HS-5 (cell line): ENCODE measurements at places on chromosomes 13 and 19.

- no peak for DNase-seq
Observed at GRCh38 chr19:16309643-16310042, 15.0 kb upstream of the KLF2 start.

DNA sequence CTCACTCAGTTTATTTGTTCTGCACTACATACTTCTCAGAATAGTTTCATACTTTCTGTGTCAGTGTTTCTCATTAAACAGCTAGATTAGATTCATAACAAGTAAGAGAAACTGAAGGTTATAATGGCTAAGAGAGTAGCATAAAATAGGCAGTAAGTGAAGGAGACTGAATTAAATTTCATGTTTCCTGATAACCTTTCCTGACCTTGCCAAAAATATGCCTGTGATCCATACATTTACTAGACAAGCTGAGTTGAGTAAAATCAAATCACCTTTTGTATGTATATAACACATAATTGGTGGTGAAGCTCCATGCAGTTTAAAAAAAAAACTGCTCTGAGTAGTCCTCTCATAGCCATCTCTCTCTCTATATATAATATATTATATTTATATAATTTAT lies 545.3 kb upstream of the PCDH20 start:
- DNase-seq = no peak

GRCh38 chr19:47549261-47549862 lies 23.6 kb downstream of the ZNF541 start:
- DNase-seq = no peak

- DNase-seq = no peak
Observed at GRCh38 chr13:110616103-110617101, 1.1 kb downstream of the NAXD start.

DNA sequence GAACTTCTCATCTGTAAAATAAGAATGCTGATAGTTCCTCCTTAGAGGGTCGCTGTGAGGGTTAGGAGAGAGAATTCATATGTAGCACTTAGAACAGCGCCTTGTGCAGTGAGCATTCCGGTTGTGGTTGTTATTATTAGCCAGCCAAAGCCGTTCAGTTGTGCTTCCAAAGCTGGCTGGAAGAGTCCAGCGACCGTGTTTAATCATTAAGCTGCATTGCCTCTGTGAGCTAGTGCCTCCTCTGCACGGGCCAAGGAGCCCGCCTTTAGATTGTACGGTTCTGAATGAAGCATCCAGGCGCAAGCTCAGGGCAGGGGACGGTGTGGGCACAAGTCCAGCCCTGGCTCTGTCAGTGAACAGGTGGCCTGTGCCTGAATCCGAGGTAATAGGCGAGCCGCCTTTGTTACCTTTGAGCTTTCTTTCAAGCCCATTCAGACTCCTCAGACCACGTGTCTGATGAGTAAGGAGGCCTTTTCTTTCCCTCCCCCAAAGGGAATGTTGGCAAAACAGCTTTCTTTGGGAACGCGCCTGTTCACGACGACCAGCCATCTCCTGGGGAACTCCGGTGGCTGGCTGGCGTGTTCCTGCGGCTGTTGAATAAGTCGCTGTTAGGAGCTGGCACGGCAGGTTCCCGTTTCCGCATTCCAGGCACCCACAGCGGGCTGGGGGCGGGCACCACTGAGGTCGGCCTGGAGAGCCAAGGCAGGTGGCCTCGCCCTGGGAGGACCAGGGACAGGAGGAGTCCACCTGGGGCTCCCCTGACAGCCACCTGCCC lies 25.1 kb downstream of the SIPA1L3 start:
- no peak for DNase-seq

DNA sequence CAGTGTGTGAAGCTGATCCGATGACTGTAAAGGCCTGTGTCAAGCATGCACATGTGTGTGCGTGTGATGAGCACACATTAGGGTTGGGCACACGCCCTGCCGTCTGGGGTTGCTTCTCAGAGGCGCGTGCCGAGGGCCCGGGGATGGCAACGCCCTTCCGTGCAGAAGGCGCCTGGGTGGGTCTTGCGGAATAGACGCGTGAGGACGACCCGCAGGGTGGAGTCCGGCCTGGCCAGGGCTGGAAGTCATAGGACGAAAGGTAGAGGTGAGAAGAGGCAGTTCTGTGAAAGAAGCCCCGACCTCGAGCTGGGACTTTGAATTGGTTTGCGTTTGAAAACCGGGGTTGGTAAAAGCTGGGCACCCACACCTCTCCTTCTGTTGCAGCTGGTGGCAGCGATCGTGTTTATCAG lies 35.7 kb downstream of the TMEM255B start:
- DNase-seq = no peak

DNA sequence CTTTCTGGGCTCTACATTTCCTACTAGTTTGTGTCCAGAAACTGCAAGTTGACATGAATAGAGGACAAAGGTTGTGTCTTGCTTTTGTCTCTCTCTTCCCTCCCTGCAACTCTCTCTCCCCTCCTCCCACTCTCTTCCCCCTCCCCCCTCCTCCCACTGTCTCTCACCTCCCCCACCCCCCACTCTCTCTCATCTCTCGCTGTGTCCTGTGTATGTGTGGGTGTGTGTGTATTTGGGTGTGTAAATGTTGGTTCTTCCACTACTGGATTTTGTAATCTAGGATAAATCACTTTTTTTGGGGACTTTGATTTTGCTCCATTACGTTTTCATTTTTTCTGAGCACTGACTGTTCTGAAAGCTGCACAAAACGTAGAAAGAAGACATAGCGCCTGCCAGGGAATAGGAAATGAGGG lies 48.4 kb downstream of the AKAP11 start:
- no peak for DNase-seq

DNA sequence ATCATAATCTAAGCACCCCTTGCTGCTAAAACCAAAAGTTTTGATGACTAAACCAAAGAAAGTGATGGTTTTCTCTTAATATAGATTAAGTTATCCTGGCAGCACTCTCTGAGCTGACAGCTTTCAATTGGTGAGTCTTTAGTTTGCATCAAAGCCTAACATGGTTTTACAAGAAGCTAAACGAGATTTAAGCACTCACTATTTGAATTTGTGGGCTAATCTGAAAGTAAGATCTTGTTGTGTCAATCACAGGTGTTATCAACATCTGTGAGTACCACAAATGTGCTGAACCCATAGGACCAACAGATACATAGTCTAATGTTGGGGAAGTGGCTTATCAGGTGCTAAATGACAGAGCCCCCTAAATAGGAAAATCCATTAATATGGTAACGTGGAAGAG lies 223.9 kb downstream of the LHFPL6 start:
- DNase-seq = no peak

DNA sequence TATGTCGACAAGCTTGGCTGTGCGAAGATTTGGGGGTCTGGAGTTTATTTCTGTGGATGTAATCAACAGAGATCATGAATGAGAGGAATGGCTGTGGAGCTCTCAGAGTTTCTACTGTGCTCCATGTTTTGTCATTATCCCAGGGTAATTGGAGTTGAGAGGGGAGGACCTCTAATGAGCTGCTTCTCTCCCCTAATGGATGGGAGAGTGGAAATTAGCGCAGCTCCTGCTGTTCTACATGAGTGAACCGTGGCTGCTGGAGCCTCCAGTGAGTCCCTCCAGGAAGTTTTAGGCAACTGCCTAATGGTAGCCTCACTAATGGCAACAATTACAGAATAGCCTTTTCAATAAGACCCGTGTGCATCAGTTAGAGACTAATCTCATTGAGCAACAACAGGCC lies 31.3 kb upstream of the FGF9 start:
- no peak for DNase-seq

DNA sequence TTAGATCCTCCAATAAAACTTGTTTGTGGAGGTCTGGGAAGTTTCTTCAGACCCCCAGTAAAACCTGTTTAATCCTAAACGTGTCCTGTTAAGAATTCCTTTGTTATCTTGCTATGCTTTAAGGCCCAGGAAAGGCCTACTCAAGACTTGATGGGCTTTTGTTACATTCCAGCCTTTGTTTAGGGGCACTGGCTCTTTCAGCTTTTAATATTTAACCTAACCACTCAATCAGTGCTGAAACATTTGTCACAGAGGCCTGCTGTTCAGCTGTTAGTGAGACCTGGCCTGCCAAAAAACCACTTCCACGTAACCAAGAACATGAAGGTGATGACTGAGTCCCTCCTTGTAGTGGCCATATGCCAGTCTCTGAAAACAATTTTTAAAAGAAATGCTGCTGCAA lies 41.7 kb downstream of the PCDH17 start:
- no peak for DNase-seq

GRCh38 chr13:40982772-40983171 lies 36.3 kb downstream of the ELF1 start:
- DNase-seq = no peak

DNA sequence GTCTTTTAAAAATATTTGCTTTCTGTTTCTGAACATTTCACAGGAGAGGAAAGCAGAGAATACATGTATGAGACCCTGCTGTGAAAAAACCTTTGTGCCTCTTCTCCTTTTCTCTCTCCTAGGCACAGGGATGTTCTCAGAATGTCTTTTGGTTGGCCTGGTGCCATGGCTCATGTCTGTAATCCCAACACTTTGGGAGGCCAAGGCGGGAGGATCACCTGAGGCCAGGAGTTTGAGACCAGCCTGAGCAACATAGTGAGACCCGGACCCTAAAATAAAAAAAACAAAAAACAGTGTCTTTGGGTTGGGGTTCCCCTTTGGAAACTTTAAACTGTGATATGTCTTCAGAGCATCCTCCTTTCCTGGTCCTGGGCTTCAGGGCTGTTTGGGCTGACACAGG lies 1.5 kb downstream of the ZNF627 start:
- DNase-seq = no peak

- no peak for DNase-seq
Observed at GRCh38 chr13:28637714-28638355, 21.1 kb upstream of the POMP start.

- no peak for DNase-seq
Observed at GRCh38 chr13:40671956-40672764, 5.7 kb upstream of the FOXO1 start.

DNA sequence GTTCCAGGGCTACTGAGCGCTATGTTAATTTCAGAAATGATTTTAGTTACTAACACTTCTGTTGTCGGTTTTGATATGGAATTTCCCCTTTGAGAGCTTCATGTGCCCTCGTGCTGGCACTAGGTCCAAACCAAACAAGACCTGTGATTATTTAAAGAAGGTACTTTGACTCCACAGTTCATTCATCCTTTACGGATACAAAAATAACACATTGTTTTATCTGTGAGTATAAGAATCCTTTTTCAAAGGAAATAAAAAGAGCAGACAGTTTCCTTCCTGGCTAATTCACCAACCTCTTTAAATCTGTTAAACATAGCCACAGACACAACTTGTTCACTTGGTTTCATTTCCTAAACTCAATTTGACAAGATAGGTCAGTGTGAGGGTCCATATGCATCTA lies 141.2 kb downstream of the FLT1 start:
- no peak for DNase-seq

- no peak for DNase-seq
Observed at GRCh38 chr13:65470781-65471180, 1759.4 kb downstream of the PCDH9 start.

GRCh38 chr13:103908911-103909310 lies 842.7 kb upstream of the SLC10A2 start:
- DNase-seq = no peak

GRCh38 chr19:4498694-4499093 lies 19.6 kb downstream of the PLIN4 start:
- no peak for DNase-seq

GRCh38 chr19:3644351-3645066 lies 17.9 kb upstream of the CACTIN start:
- no peak for DNase-seq

DNA sequence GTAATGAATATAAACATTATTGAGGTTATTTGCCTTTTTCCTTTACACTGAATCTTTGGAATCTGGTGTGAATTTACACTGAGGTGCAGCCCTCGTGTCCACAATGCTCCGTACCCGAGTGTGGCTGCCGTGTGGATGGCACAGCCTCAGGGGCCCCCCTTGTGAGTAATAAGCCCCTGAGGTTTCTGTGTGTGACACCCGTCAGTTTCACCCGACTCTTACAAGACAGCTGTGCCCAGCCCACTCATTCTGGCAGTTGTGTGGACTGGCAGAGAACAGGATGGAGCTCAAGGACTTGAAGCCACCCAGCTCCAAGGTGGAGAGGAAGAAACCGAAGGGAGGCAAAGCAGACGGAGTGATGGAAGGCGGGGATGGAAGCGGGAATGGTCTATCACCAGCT lies 7.8 kb downstream of the PROZ start:
- DNase-seq = no peak

GRCh38 chr19:15047680-15048079 lies 1.6 kb upstream of the CASP14 start:
- no peak for DNase-seq

DNA sequence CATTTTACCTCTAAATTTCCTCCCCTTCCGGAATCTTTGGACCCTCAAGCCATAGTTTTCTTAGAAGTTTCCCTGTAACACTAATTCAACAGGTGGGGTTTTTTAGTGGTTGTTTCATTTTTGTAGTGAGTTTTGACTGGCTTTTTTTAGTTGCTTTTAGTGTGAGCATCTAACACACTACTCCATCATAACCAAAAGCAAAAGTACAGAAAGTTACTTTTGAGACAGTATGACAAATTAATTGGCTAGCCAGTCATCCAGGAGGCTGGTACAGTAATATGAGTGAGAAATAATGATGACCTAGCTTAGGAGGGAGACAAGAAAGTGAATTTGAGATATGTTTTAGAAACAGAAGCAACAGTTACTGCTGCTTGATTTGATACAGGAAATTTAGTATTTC lies 71.5 kb downstream of the DNAJC15 start:
- no peak for DNase-seq

DNA sequence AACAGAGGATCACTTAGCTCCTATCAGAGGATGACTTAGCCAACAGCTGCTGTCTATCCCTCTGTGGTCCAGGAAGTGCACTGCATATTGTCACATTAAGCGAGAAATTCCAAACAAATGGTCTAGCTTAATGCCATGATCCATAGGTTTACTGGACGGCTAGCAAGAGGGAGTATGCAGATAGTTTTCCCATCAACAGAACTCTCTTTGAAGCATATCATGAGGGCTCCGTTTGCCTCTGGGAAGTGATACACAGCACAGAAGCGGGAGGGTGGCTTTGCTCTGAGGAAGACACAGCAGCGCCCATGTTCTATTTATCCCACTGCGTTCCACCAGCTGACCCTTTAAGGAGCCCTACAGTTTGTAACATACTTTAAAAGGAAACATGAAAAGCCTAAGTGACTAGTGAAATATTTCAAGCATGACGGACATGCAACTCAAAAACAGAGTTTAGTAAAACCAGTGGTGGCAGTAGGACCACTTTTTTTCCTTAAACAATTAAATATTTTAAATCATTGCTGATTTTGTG lies 52.7 kb downstream of the COL4A1 start:
- no peak for DNase-seq

DNA sequence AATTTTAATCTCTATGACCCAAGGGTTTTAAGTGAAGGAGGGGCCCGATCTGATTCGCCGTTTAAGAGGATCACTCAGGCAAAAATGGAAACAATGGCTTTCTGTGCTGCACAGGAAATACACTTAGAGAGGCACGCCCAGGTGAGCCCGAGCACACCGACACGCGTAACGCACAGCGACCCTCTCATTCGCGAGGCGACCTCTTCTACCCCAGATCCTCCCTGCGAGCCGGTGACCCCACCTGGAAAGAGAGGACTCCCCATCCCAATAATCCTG lies 216 bp downstream of the SH2D3A start:
- DNase-seq = no peak
